ENCODE measurements at places on chromosomes 1 and 21.

DNA sequence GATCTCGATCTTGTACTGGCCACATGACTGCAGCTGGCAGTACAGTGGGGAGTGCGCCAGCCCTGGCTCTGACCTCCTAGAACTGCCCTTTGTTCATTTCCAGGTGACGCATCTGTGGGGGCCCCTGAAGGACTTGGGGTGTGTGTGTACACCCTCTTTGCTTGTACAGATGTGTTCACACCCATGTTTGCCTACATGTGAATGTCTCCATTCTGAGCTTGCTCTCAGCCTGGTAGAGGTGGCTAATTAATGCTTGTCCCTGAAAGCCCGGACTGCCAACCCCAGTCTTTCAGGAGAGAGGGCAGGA, 19.8 kb downstream of the TNFRSF1B start:
- DNase-seq, result no peak

- no peak for DNase-seq
Observed at GRCh38 chr1:18932387-18932786, 24.1 kb downstream of the IFFO2 start.

GRCh38 chr1:28173980-28174297, 2.6 kb downstream of the PTAFR start:
- no peak for DNase-seq

- DNase-seq, result peak; percentile 80
Observed at GRCh38 chr1:211938561-211938997, 96.8 kb downstream of the INTS7 start.

GRCh38 chr1:156926175-156926574, 5.7 kb downstream of the LRRC71 start:
- peak; percentile 54 for DNase-seq

DNA sequence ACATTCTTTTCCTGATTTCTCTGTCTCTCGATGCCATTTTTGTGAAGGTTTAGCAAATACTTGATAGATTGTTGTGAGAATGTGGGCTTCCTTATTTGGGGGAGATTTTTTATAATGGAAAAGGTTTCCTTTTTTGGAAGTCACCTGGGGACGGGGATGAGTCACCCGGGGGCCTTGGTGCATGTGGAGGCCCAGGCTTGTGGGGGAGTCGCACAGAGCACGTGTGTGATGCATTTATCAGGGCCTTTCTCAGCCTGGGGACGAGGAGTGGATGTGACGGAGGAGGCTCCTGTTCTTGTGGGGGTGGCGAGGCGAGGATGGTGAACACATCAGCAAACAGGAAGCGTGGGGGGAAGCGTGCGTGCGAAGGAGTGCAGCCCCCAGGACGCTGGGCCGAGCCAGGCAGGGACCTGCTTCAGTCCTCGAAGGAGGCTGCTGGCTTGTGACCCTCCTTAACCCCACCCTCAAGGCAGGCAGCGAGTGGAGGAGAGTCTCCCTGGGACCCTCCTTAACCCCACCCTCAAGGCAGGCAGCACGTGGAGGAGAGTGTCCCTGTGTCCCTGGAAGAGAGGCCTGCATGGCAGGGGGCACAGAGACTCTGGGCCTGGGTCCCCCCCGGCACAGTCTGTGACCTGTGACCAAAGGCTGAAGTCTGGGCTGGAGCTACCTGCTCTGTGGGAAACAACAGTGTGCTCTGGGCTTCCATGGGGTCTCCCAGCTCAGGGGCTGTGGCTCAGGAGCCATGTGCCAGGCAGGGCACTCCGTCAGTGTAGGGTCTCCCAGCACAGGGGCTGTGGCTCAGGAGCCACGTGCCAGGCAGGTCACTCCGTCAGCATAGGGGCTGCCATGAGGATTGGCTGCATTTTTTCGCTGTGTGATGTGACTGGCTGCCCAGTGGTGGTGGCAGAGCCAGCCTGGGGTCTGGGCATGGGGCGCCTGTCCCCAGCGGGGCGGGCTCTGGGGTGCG, 57.2 kb downstream of the AGPAT3 start:
- DNase-seq, result peak; percentile 72

- DNase-seq, result no peak
Observed at GRCh38 chr1:236100799-236101198, 35.9 kb upstream of the NID1 start.

- peak; percentile 32 for DNase-seq
Observed at GRCh38 chr1:184890539-184890973, 83.8 kb downstream of the NIBAN1 start.

DNA sequence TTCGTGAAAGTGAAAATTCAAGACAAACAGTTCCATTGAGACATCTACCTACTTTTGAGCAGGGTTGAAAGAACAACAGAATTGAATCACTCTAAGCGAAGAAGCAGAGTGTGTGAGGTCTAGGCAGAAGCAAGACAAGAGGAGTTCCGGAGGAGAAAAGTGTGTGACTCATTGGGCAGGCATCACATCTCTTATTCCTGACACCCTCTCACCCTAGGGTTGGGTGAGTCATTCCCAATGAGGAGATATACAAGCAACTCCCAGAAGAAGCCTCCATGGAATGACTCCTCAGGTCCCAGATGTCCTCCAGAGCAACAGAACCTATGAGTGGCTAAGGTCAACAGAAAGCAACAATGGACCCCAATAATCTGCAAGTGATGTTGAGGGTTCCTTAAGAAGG, 138.1 kb downstream of the TPR start:
- no peak for DNase-seq

DNA sequence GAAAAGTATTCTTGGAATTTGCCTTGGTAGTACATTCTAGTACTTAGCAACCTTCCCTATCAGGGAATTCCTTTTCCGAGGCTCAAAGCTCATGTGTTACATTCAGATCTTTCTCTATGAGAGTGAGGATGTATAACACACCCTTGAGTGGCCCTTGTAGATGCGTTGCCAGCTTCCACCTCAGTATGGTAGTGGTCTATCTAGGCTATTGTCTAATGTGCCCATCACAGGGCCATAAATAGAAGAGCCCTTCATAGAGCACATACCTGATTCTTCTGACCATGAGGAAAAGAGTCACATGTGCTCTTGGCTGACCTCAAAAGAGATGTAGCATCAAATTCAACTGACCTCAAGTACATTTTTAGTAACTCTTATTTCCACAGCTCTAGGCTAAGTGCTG, 14.0 kb upstream of the ZC3H11B start:
- no peak for DNase-seq

DNA sequence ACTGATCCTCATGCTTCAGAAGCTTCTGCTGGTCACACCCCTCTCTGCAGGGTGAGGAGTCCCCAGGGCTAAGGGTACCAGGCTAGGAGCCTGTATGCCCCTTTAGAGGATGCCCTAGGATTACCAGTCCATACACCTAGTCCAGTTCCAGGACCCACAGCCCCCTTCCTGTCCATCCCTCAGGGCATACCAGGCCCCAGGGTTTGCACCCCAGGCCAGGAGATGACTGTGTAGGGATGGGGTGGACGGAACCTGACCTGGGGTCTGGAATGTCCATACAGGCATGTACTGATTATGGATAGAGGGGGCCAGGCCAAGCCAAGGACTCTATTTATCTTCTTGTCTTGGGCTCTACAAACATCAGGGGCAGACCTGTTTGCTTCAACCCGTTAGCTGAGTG, 34.9 kb downstream of the TRIM67 start:
- DNase-seq, result no peak

GRCh38 chr1:9872430-9873165, 37.5 kb downstream of the CTNNBIP1 start:
- no peak for DNase-seq

- peak; percentile 86 for DNase-seq
Observed at GRCh38 chr1:173333581-173333980, 126.5 kb upstream of the TNFSF4 start.

- DNase-seq, result peak; percentile 64
Observed at GRCh38 chr1:167631936-167632614, 2.0 kb downstream of the RCSD1 start.

GRCh38 chr1:184183919-184184318, 132.4 kb downstream of the TSEN15 start:
- DNase-seq, result no peak

GRCh38 chr1:31788138-31788824, 24.1 kb upstream of the ADGRB2 start:
- peak; percentile 95 for DNase-seq
